ENCODE measurements at places on chromosomes 4 and X.

DNA sequence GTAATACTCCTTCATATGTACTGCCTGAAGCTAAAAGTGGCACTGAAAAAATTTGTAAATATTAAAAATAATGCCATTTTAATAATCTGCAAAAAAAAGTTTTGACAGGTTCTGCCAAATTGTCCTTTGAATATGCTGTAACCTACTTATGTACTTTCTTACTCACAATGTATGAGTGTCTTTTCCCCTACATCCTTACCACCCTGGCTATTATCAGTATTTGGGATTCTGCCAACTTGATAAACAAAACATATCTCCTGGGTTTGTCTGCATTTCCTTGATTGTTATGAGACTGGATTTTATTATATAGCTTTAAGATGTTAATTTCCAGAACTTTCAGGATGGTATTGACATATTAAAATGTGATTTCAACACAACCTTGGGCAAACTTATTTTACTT, 187.9 kb downstream of the CHM start:
- DNase-seq: no peak

- DNase-seq: no peak
Observed at GRCh38 chrX:124348182-124348581, 1.8 kb downstream of the SH2D1A start.

DNA sequence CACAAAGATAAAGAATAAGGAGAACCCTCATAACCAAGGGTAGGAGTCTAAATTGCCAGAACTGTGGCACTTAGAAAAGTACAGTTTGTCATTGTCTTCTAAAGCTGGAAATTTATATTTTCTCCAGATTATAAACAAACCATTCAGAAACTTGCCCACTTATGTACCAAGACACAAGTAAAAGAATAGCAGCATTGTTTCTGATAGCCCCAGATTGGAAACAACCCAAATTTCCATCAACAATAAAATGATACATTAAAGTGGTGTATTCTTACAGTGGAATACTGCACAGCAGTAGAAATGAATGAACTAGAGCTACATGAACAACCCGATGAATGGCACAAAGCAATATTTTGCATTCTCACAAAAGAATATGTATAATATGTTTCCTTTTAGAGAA, 63.1 kb upstream of the PDHA1 start:
- DNase-seq: no peak

DNA sequence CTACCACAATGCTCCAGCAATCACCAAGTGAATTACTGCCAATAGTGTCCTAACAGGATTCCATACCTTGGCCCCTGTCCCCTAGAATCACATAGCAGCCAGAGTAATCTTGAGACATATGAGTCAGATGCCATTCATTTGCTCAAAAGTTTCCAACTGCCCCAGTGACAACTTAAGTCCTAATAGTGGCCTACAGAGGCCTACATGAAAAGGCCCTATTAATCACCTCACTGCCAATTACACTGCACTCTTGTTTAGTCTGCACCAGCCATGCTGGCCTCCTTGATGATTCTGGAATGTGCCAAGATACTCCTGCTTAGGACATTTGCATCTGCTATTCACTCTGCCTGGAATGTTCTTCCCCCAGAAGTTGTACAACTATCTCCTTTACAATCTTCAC, 130.7 kb downstream of the NR3C2 start:
- no peak for DNase-seq

- no peak for DNase-seq
Observed at GRCh38 chrX:155259752-155260151, 4.5 kb downstream of the RAB39B start.

GRCh38 chrX:12480956-12481355, 310.3 kb upstream of the PRPS2 start:
- no peak for DNase-seq

Measured in prostate gland (tissue), 2 donors.